Stimulated activated memory B cell treated with anti-CD40 and anti-IgM and Interleukin-4, amounts not matched to agents 10 μg/mL and 1 μg/mL and 100 μg/mL, for 72 hours (primary cell): ENCODE measurements at places on chromosomes 12 and 14.

DNA sequence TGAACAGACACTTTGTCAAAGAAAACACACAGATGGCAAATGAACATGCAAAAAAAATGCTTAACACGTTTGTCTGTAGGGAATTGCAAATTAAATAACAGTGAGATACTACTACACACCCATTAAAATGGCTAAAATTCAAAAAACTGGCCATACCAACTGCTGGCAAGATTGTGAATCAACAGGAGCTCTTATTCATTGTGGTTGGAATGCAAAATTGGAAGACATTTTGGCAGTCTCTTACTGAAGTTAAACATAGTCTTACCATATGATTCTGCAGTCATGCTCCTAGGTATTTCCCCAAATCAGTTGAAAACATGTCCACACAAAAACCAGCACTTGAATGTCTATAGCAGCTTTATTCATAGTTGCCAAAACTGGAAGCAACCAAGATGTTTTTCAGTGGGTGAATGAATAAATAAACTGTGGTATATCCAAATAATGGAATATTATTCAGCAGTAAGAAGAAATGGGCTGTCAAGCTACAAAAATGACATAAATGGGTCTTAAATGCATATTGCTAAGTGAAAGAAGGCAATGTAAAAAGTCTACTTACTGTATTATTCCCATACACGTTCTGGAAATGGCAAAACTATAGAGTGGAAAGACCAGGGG lies 91.4 kb downstream of the PLEKHA5 start:
- no peak for ATAC-seq

GRCh38 chr14:74155287-74155686 lies 70.5 kb downstream of the LIN52 start:
- ATAC-seq: no peak

DNA sequence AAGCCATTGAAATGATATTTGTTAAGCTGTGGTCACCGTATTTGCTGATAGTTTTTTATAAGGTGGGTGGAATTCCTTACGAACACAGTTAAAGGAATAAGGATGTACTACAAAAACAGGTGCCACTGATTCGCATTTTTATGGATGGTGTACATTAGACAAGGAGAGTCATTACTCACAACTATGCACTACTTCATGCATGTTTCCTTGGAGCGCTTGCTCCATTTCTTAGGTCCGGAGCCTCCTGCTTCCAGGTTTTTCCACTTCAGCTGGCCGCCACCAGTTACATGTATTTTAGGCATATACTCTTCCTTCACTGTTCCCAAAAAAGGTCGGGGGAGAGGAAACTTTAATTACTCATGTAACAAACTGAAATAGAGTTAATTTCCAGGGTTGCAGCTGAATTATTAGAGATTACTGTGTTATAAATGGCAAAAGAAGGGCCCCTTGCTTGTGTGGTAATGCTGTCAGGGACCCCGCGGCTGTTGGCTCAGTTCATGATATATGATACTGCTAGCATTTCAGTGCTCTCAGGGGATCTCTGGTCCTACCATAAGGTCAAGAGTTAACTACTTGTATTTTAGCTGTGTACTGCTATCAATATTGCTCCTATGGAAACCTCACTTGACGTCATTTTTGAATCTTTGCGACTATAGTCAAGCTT lies 454.7 kb downstream of the NPAS3 start:
- no peak for ATAC-seq

DNA sequence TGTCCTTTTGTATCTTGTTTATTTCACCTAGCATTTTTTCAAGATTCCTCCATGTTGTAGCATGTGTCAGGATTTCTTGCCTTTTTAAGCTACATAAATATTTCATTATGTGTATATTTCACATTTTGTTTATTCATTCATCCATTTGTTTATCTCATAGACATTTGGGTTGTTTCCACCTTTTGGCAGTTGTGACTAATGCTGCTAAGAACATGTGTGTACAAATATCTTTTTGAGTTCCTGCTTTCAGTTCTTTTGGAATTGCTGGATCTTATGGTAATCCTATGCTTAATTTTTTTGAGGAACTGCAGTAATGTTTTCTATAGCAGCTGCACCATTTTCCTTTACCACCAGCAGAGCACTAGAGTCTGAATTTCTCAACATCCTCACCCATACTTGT lies 62.4 kb downstream of the SCN8A start:
- ATAC-seq: no peak

DNA sequence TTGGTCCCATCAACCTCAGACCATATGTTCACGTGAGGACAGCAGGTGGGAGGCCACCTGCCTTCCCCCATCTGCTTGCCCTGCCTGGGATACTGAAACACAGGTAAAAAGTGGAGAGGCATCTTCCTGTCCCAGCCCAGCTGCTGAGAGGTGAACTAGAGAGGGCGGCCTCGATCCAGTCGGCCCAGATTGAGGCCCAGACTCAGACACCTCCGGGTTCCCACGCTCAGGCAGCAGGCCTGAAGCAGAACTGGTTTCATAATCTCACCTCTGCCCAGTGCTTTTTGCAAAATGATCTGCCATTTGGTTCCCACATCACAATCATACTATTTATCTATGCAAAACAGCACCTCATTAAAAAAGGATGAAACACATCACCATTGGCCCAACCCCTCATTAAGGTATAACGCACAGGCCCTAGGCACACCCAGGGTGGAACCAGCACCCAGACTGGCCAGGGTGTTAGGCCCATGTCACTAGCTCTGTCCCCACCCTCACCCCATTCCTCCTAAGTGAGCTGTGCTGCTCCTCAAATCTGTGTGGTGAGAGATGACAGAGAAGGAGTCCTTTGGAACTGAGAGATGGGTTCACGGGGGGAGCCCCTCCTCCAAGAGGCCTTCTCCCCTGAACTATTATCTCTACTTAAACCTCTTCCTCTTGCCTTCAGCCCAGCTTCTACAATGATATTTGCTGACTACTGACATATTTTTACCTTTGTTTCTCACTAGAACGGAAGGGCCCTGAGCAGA lies 81.1 kb downstream of the ZFP36L1 start:
- no peak for ATAC-seq

- peak; percentile 92 for ATAC-seq
Observed at GRCh38 chr12:51323966-51324895, at the start of gene BIN2. Gene BIN2, minus strand, starts transcription at chr12:51324174. Its CDS starts 72 bp downstream, at chr12:51324102.

GRCh38 chr12:94186278-94187241 lies 38.2 kb downstream of the PLXNC1 start:
- ATAC-seq: no peak

GRCh38 chr14:97523936-97524335 lies 726.8 kb downstream of the VRK1 start:
- ATAC-seq: no peak

GRCh38 chr12:2640709-2641108 lies 154.1 kb upstream of the FKBP4 start:
- ATAC-seq: no peak

GRCh38 chr14:21384494-21384851 lies 654 bp upstream of the SUPT16H start:
- peak; percentile 63 for ATAC-seq

DNA sequence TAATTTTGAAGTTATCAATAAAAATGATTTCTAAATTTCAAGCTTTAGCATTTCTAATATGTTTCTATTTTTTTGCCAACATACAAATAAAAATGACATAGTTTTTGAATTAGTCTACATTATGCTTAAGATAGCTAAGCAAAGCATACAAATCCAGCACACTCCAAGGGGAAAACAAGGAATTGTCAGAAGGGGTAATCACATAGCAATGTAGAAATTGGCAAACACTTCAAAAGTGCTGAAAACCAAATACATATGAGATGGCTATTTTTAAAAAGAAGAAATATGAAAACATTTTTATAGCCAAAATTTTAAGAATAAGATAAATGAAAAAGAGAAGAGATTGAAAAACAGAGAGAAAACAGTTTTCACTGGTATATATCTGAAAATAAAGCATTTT lies 308.0 kb downstream of the SLC6A15 start:
- no peak for ATAC-seq

DNA sequence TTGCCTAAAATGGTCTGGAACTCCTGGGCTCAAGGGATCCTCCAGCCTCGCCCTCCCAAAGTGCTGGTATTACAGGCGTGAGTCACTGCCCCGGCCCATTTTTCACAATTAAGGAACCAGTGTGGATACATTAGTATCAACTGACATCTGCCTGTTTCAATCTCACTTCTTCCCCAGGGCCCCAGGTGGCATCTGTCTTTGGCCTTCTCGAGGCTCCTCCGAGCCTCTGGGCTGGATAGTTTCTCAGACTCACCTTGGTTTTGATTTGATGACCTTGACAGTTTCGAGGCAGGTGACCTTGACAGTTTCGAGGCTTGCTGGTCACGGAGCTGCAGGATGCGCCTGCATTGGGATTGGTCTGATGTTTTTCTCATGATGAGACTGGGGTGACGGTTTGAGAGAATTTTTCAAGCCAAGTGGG lies 41.0 kb upstream of the NCOR2 start:
- no peak for ATAC-seq

DNA sequence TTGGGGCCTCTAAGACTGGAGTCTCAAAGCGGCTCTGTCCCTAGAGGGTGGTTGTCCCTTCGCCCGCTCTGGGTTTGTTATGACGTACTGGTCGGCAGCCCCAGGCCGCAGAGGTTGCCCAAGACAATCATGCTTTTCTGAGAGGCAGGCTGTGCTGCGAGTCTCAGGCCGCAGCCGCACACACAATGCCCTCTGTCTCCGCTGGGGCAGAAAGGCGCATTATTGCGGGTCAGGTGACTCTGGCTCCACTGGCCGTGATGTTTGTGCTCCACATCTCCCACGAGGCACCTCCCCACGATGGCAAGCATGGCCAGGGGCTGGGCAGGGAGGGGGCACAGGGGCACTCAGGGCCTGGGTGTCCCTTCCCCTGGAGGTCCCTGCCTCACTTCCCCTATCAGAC lies 21.0 kb upstream of the PLEKHG3 start:
- no peak for ATAC-seq

- no peak for ATAC-seq
Observed at GRCh38 chr14:40371011-40371410, 938.8 kb upstream of the FBXO33 start.
